ENCODE measurements at places on chromosomes 4 and X. TPM values are rescaled to one million over a fixed set of nuclear protein-coding genes. Genes with fewer than 3 reads are reported as not detected.
A peak's percentile ranks its signal among the peaks of the same experiment; 100 is the strongest.

The MAGEC3 gene
- not detected for total RNA-seq

The PABPC1L2A gene
- total RNA-seq, result not detected

The KLKB1 gene
- 1.2 TPM for total RNA-seq

The PPID gene
- 32.0 TPM for total RNA-seq

The HPGD gene
- total RNA-seq, result 2.4 TPM

The PLAC8 gene
- 150 TPM for total RNA-seq

The NDUFC1 gene
- 34.8 TPM for total RNA-seq

The NLRP2B gene
- total RNA-seq, result not detected

The TRAM1L1 gene
- not detected for total RNA-seq

The FAM114A1 gene
- total RNA-seq, result 0.09 TPM

The TET2 gene
- 20.7 TPM for total RNA-seq

The PABPC5 gene
- not detected for total RNA-seq

The PPBP gene
- total RNA-seq, result not detected

The NUDT10 gene
- total RNA-seq, result not detected

The TCP11X1 gene
- total RNA-seq, result not detected

- DNase-seq, result peak; percentile 64
- no peaks in the 10 kb centered on the region for H3K27me3 ChIP-seq
- no peaks in the 10 kb centered on the region for H3K36me3 ChIP-seq
- peak overlapping the region; percentile 94 for H3K4me3 ChIP-seq
- H3K4me1 ChIP-seq, result peaks cover 27% of the 10 kb centered on the region
Measured at GRCh38 chr4:2009651-2010233, 968 bp upstream of the NELFA start.

DNA sequence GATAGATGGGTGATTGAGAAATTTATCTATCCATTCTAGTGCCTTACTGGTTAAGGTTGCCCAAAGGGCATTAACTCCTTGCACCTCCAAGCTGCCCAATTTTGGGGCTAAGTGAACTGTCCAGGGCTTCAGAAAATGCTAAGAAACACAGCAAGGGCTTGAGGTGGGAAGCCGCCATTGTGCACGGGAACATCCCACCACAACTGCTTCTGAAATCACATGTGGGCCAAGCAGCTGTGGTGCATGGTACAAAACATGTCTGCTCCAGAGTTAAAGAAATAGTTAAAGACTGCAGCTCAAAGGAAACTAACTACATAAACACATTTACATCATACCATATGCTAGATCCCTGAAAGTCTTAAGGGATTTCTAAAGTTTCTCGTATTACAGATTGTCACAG lies 144.3 kb upstream of the NDST3 start:
- H3K27me3 ChIP-seq, result no peaks in the 10 kb centered on the region
- no peak overlapping the region for H3K4me3 ChIP-seq
- no peaks in the 10 kb centered on the region for H3K4me1 ChIP-seq
- H3K27ac ChIP-seq, result no peak overlapping the region
- no peaks in the 10 kb centered on the region for H3K36me3 ChIP-seq
- DNase-seq, result no peak

DNA sequence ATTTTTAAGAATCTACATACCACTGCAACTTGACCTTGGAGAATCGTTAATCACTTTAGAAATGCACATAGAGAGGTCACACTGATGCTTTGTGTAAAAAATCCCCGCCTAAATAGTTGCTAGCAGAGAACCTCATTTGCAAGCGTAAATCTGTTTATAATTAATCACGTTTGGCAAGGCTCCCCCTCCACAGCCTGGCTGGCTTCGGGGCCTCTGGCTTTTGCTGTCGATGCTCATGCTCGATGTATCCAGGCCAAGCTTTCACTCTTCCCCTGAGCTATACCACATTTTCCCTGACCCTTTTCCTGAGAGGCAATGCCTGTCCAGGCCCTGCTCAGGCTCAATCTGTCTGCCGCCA lies 23.4 kb downstream of the CYTL1 start:
- H3K27ac ChIP-seq, result no peak overlapping the region
- no peaks in the 10 kb centered on the region for H3K36me3 ChIP-seq
- H3K4me1 ChIP-seq, result no peaks in the 10 kb centered on the region
- H3K27me3 ChIP-seq, result no peaks in the 10 kb centered on the region
- no peak overlapping the region for H3K4me3 ChIP-seq

DNA sequence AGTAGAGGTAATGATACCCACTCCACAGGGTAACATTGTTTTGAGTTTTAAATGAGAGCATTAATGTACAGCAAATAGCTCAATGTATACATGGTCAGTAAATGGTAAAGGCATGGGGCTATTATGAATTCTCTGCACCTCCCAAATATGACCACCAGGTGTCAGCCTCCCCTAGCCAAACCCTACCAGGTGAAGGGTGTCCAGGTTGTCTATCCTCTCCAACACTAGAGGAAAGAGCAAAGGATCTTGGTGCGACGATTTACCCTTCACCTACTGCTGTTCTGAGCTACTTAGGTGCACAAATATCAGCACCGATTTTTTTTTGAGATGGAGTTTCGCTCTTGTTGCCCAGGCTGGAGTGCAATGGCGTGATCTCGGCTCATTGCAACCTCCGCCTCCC lies 26.5 kb upstream of the XIAP start:
- no peaks in the 10 kb centered on the region for H3K27me3 ChIP-seq
- peak; percentile 61 for DNase-seq
- H3K4me3 ChIP-seq, result no peak overlapping the region
- no peaks in the 10 kb centered on the region for H3K4me1 ChIP-seq
- H3K27ac ChIP-seq, result no peak overlapping the region

- no peak for DNase-seq
- H3K4me3 ChIP-seq, result no peak overlapping the region
- H3K27me3 ChIP-seq, result no peaks in the 10 kb centered on the region
- no peaks in the 10 kb centered on the region for H3K36me3 ChIP-seq
Measured at GRCh38 chr4:113125418-113125817, 76.0 kb downstream of the ANK2 start.

DNA sequence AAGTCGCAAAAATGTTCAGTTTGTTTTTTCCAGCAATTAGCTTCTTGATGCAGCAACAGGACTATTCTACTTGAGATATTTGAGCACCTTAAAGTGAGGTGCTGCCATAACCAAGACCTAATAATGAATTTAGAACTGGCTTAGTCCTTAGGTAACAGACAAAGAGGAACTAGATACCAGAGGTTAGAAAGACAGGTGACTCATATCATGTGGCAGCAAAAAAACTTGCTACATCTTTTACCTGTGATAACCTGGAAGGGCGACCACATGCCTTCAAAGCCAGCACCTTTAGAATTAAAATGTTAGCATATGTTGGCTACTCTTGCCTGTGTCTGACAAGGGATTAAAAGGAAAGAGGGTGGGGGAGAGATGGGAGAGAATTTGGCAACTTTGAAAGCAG lies 90.4 kb downstream of the ARHGAP6 start:
- H3K36me3 ChIP-seq, result no peaks in the 10 kb centered on the region
- no peak overlapping the region for H3K4me3 ChIP-seq
- no peaks in the 10 kb centered on the region for H3K4me1 ChIP-seq
- H3K27ac ChIP-seq, result no peak overlapping the region
- no peak for DNase-seq
- H3K27me3 ChIP-seq, result no peaks in the 10 kb centered on the region

GRCh38 chr4:38152721-38153386 lies 192.7 kb downstream of the PTTG2 start:
- H3K4me1 ChIP-seq, result peaks cover 42% of the 10 kb centered on the region
- no peak for DNase-seq
- H3K27me3 ChIP-seq, result no peaks in the 10 kb centered on the region
- H3K4me3 ChIP-seq, result no peak overlapping the region
- H3K27ac ChIP-seq, result no peak overlapping the region

- no peaks in the 10 kb centered on the region for H3K4me1 ChIP-seq
- no peak overlapping the region for H3K27ac ChIP-seq
- DNase-seq, result no peak
- H3K4me3 ChIP-seq, result no peak overlapping the region
Measured at GRCh38 chr4:8849266-8850073, 22.2 kb downstream of the HMX1 start.

- no peaks in the 10 kb centered on the region for H3K27me3 ChIP-seq
- no peak overlapping the region for H3K27ac ChIP-seq
- H3K4me1 ChIP-seq, result no peaks in the 10 kb centered on the region
- H3K36me3 ChIP-seq, result no peaks in the 10 kb centered on the region
- no peak for DNase-seq
Measured at GRCh38 chrX:80216086-80216485, 201.5 kb downstream of the TBX22 start.

DNA sequence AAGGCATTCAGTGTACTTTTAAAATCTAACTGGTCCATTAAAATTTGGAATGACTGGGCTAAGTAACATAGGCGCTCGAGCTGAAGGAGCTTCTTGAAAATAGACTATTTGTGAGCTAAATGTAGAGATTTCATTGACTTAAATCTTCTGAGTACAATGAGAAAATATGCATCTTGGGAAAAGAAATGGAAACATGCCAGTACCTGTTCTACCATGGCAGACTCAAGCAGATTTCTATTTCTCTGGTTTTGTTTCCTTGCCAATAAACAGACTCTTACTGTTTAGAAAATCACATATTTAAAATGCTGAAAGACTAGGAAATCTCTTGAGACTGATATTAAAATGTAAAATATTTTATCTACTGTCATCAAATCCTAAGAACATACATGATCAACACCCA lies 678.1 kb downstream of the FAT4 start:
- H3K27ac ChIP-seq, result no peak overlapping the region
- no peaks in the 10 kb centered on the region for H3K27me3 ChIP-seq
- H3K36me3 ChIP-seq, result no peaks in the 10 kb centered on the region
- DNase-seq, result no peak
- H3K4me3 ChIP-seq, result no peak overlapping the region

- no peaks in the 10 kb centered on the region for H3K27me3 ChIP-seq
- DNase-seq, result no peak
Measured at GRCh38 chrX:69388526-69388925, 115.6 kb upstream of the NALF2 start.

DNA sequence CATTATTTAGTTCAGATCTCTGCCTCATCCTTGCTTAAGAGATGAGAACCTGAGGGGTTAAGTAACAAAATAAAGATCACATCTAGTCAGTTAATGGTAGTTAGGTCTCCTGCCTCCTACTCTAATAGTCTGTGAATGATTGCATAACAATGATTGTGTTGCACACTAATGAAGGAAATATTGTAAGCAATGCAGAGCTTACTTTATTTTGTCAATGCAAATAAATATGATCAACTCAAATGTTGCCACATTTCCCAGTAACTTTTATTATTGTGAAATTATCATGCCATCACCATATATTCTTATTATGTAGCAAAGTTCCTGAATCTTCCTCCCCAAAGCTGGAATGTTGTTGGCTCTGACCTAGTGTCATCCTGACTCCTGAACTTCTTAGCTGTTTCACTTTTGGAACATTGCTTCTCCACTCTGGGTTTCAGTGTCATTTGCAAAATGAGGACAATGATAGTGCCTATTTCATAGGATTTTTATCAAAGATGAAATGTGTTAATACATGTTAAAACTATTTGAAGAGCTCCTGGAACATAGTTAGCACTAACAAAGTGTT lies 17.0 kb upstream of the GABRA4 start:
- no peak for DNase-seq
- peak overlapping the region; percentile 19 for H3K27ac ChIP-seq
- peaks cover 18% of the 10 kb centered on the region for H3K4me1 ChIP-seq
- no peaks in the 10 kb centered on the region for H3K36me3 ChIP-seq
- no peak overlapping the region for H3K4me3 ChIP-seq
- no peaks in the 10 kb centered on the region for H3K27me3 ChIP-seq

- no peaks in the 10 kb centered on the region for H3K36me3 ChIP-seq
- no peak for DNase-seq
- peak overlapping the region; percentile 81 for H3K27ac ChIP-seq
- peak overlapping the region; percentile 85 for H3K4me3 ChIP-seq
- peaks cover 31% of the 10 kb centered on the region for H3K4me1 ChIP-seq
Measured at GRCh38 chr4:98994474-98995182, 893 bp upstream of the METAP1 start.

DNA sequence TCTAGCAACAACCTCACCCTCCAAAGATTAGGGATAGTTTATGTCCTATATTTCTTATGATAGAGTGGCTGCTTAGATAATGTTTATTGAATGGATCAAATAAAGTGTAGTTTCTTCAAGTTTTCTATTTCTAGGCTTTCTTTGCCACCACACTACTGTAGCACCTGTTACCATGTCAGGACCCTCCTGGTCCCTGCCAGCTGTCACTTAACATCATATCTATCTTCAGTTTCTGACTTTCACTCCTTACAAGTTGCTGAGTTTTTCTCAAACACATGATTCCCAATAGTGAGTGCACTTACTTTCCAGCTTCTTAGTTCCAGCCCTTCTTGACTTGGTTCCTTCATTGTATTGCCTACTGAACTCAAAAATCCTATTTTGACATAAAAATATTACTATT lies 593.9 kb upstream of the PITX2 start:
- H3K27ac ChIP-seq, result no peak overlapping the region
- H3K4me1 ChIP-seq, result no peaks in the 10 kb centered on the region
- H3K4me3 ChIP-seq, result no peak overlapping the region
- no peaks in the 10 kb centered on the region for H3K36me3 ChIP-seq
- no peaks in the 10 kb centered on the region for H3K27me3 ChIP-seq

GRCh38 chr4:64727960-64728359 lies 318.7 kb upstream of the TECRL start:
- H3K27ac ChIP-seq, result no peak overlapping the region
- H3K36me3 ChIP-seq, result no peaks in the 10 kb centered on the region
- H3K4me1 ChIP-seq, result no peaks in the 10 kb centered on the region
- H3K4me3 ChIP-seq, result no peak overlapping the region
- DNase-seq, result no peak

GRCh38 chr4:54400802-54401201 lies 171.7 kb downstream of the PDGFRA start:
- DNase-seq, result no peak
- H3K27ac ChIP-seq, result no peak overlapping the region
- H3K4me3 ChIP-seq, result no peak overlapping the region
- no peaks in the 10 kb centered on the region for H3K4me1 ChIP-seq
- H3K36me3 ChIP-seq, result no peaks in the 10 kb centered on the region
- H3K27me3 ChIP-seq, result no peaks in the 10 kb centered on the region

DNA sequence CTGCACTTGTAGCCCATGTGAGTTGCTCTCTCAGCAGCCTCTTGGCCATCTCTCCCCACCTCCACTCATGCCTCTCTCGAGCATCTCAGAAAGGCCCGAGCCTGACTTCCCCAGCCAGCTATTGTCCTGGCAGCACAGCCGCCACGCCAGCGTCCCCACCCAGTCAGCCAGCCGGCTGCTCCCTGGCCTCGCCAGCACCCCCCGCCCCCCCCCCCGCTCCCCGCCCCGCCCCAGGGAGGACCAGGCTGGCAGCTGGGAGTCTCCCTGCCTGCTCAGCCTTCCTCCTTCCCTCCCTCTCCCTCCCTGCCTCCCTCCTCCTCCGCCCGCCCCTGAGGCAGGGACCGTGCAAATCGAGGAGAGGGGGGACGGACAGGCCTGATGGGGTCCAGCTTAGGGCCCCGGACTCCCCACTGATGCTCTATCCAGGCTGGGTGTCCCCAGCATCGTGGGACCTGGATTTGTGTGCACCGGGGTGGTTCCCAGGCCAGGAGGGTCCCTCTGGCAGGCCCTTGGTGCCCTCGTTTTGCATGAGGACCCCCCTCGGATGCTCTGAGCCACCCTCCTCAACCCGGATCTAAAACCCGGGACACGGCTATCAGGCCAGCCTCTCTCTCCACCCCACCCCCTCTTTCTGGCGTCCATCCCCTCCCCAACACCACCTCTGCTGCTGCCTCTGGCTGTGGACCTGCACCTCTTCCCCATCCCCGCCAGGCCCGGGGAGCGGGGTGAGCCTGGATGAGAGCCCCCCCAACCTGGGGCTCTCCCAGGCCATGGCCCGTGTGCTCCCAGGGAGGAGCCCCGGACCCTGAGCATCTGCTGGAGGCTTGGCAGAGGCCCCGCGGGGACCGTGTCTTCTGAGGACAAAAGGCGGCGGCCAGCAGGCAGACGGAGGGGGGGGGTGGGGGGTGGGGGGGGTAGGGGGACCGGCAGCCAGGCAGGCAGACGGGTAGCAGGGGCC lies at the start of gene GPR173:
Gene GPR173 (plus strand): TSS at position 621 of the 958 bp plus-strand sequence. CDS start 27,833 bp downstream, outside the sequence.
- no peak within 1 kb of the TSS for H3K4me3 ChIP-seq
- DNase-seq, result no peak
- H3K27me3 ChIP-seq, result no peaks in the 10 kb centered on the region
- no peak within 1 kb of the TSS for H3K27ac ChIP-seq
